ENCODE measurements at places on chromosomes 11 and 22. TPM values are rescaled to one million over a fixed set of nuclear protein-coding genes. Genes with fewer than 3 reads are reported as not detected.

GRCh38 chr11:39345834-39346442 is 2113.5 kb downstream of the LRRC4C start:
- H3K4me3 ChIP-seq, result no peak overlapping the region
- no peak overlapping the region for H3K27ac ChIP-seq
- no peaks in the 10 kb centered on the region for H3K36me3 ChIP-seq

Gene IFITM1
- 211 TPM for total RNA-seq

GRCh38 chr11:44345781-44346180 is 35.8 kb upstream of the ALX4 start:
- H3K36me3 ChIP-seq, result no peaks in the 10 kb centered on the region
- DNase-seq, result no peak
- H3K4me1 ChIP-seq, result no peaks in the 10 kb centered on the region
- H3K27me3 ChIP-seq, result peaks cover 11% of the 10 kb centered on the region
- H3K27ac ChIP-seq, result no peak overlapping the region
- no peak overlapping the region for H3K4me3 ChIP-seq

GRCh38 chr22:40666151-40666848 is 13.0 kb upstream of the MCHR1 start:
- H3K4me1 ChIP-seq, result no peaks in the 10 kb centered on the region
- DNase-seq, result no peak
- no peak overlapping the region for H3K27ac ChIP-seq
- no peaks in the 10 kb centered on the region for H3K36me3 ChIP-seq

Gene LMO1
- not detected for total RNA-seq

DNA sequence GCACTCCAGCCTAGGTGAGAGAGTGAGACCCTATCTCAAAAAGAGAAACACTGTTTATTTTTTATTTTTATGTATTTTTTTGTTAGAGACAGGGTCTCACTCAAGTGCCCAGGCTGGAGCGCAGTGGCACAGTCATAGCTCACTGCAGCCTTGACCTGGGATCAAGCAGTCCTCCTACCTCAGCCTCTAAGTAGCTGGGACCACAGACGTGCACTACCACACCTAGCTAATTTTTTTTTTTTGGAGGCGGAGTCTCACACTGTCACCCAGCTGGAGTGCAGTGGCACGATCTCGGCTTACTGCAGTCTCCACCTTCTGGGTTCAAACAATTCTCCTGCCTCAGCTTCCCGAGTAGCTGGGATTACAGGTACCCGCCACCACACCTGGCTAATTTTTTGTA is 6.4 kb downstream of the RBX1 start:
- no peak for DNase-seq
- H3K36me3 ChIP-seq, result peaks cover 69% of the 10 kb centered on the region
- H3K27me3 ChIP-seq, result no peaks in the 10 kb centered on the region
- no peaks in the 10 kb centered on the region for H3K4me1 ChIP-seq

GRCh38 chr22:22199634-22200033 is 45.0 kb upstream of the VPREB1 start:
- H3K4me1 ChIP-seq, result peaks cover 2% of the 10 kb centered on the region
- peaks cover 89% of the 10 kb centered on the region for H3K27me3 ChIP-seq
- H3K36me3 ChIP-seq, result no peaks in the 10 kb centered on the region
- DNase-seq, result no peak
- no peak overlapping the region for H3K4me3 ChIP-seq

- no peaks in the 10 kb centered on the region for H3K4me1 ChIP-seq
- H3K27ac ChIP-seq, result no peak overlapping the region
- H3K27me3 ChIP-seq, result peaks cover 54% of the 10 kb centered on the region
- no peak for DNase-seq
- no peak overlapping the region for H3K4me3 ChIP-seq
- H3K36me3 ChIP-seq, result no peaks in the 10 kb centered on the region
Measured at GRCh38 chr11:117621226-117621625, 175.8 kb downstream of the DSCAML1 start.

- no peaks in the 10 kb centered on the region for H3K27me3 ChIP-seq
- no peaks in the 10 kb centered on the region for H3K4me1 ChIP-seq
- no peaks in the 10 kb centered on the region for H3K36me3 ChIP-seq
- DNase-seq, result peak; percentile 92
Measured at GRCh38 chr11:8209208-8209807, 40.5 kb upstream of the RIC3 start.

- H3K36me3 ChIP-seq, result no peaks in the 10 kb centered on the region
- H3K27ac ChIP-seq, result no peak overlapping the region
- H3K27me3 ChIP-seq, result no peaks in the 10 kb centered on the region
Measured at GRCh38 chr11:28674433-28675103, 566.4 kb downstream of the METTL15 start.

Gene HTR3A
- total RNA-seq, result 1.3 TPM

DNA sequence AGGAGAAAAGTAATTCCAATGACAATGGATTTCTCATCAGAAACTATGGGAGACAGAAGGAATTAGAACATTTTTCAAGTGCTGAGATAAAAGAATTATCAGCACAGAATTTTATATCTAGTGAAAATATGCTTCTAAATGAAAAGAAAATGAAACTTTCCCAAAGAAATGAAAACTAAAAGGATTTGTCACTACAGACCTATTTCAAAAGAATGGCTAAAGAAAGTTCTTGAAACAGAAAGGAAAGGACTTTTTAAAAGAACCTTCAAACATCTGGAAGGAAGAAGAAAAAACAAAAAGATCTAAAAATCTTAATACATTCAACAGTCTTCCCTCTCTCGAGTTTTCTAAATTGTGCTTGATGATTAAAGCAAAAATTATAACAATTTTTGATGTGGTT is 255.4 kb downstream of the FAM76B start:
- H3K27me3 ChIP-seq, result no peaks in the 10 kb centered on the region
- DNase-seq, result no peak
- H3K36me3 ChIP-seq, result no peaks in the 10 kb centered on the region

- H3K4me3 ChIP-seq, result no peak overlapping the region
- H3K27ac ChIP-seq, result no peak overlapping the region
- H3K36me3 ChIP-seq, result no peaks in the 10 kb centered on the region
- no peak for DNase-seq
Measured at GRCh38 chr11:114796954-114797721, 118.8 kb downstream of the NXPE2 start.

DNA sequence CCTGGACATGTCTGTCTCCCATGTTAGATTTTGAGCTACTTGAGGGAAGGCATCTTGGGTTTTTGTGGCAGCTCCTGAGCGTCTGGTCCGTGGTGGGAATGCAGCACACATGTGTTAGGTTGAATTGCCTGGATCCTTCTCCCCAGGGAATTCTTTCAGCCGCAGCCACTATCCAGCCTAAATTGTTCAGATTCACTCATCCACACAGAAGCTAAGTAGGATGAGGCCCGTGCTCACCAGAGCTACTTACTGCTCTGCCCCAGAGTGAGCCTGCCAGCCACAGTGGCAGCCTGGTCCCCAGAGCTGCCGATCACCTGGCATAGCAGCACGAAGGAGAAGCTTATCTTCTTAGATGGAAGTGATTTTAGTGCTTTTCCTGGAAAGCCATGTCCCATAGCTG is 34.4 kb upstream of the SORL1-AS1 start:
- H3K36me3 ChIP-seq, result no peaks in the 10 kb centered on the region
- DNase-seq, result no peak
- no peaks in the 10 kb centered on the region for H3K27me3 ChIP-seq
- no peaks in the 10 kb centered on the region for H3K4me1 ChIP-seq

- no peaks in the 10 kb centered on the region for H3K27me3 ChIP-seq
- DNase-seq, result no peak
- peaks cover 76% of the 10 kb centered on the region for H3K36me3 ChIP-seq
- H3K27ac ChIP-seq, result no peak overlapping the region
- H3K4me1 ChIP-seq, result no peaks in the 10 kb centered on the region
Measured at GRCh38 chr22:42603427-42603826, 11.3 kb downstream of the POLDIP3 start.

DNA sequence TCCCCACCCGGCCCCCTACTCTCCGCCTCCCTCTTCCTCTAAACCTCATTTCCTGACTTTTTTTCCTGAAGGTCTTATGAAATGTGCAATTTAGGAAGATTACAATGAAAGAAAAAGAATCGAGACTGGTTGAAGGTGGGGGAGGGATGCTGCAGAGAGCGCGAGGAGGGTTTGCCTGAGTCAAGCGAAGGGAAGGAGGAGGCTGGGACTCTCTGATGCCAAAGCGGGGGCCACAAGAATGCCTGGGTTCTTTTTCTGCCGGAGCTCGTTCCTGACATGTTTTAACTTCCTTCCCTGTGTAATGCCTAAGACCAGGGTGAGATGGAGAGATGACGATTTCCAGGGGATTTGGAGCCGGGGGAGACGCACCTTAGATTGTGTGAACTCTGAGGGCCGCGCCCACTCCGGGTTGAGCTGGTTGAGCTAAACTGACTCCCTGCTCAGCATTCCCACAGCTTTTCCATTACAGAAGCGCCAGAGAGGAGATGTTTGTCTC is 270.5 kb upstream of the SORL1-AS1 start:
- H3K27ac ChIP-seq, result no peak overlapping the region
- DNase-seq, result peak; percentile 75
- peak overlapping the region; percentile 46 for H3K4me3 ChIP-seq
- H3K27me3 ChIP-seq, result no peaks in the 10 kb centered on the region

Gene OPCML
- 1.2 TPM for total RNA-seq

DNA sequence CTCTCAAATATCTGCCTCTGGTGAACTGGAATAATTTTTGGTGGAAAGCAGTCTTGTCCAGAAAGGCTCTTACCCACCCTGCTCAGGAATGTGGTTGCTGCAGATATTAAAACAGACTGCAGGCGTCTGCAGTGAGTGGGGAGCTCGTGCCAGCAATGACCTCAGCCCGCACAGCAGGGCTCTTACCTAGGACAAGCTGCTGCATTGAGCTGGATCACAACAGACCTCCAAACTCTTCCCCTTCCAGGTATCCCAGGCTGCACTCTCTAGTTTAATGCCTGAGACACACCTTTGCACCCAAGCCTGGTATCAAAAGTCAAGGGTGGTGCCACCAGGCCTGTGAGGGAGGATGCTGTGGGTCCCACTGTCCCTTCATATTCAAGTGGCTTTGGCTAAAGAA is 69.7 kb upstream of the CDON start:
- H3K36me3 ChIP-seq, result no peaks in the 10 kb centered on the region
- no peak overlapping the region for H3K27ac ChIP-seq
- H3K27me3 ChIP-seq, result peaks cover 3% of the 10 kb centered on the region
- peak; percentile 76 for DNase-seq
- no peak overlapping the region for H3K4me3 ChIP-seq

- H3K4me1 ChIP-seq, result no peaks in the 10 kb centered on the region
- H3K36me3 ChIP-seq, result no peaks in the 10 kb centered on the region
- H3K27ac ChIP-seq, result no peak overlapping the region
- H3K27me3 ChIP-seq, result peaks cover 6% of the 10 kb centered on the region
- no peak overlapping the region for H3K4me3 ChIP-seq
Measured at GRCh38 chr22:44347549-44347948, 34.8 kb upstream of the SHISAL1 start.

DNA sequence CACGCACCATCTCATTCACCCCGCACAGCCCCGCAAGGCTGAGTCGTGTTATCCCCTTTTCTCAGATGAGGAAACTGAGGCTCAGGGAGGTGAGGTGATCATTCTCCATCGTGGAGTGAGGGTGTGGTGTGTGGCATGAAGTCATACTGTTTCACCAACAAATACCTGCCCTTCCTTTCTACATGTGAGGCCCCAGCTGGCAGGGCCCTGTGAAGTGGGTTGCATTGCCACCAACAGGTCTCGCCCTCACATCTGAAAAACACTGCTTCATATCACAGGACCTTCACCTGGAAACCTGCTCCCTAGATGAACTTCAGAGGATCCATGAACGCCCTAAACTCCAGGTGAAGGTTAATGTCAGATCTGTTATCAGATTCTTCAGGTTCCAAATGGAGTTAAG is 4.3 kb downstream of the SSTR3 start:
- H3K27me3 ChIP-seq, result no peaks in the 10 kb centered on the region
- no peak overlapping the region for H3K4me3 ChIP-seq
- H3K36me3 ChIP-seq, result no peaks in the 10 kb centered on the region
- no peak for DNase-seq
- H3K27ac ChIP-seq, result no peak overlapping the region

DNA sequence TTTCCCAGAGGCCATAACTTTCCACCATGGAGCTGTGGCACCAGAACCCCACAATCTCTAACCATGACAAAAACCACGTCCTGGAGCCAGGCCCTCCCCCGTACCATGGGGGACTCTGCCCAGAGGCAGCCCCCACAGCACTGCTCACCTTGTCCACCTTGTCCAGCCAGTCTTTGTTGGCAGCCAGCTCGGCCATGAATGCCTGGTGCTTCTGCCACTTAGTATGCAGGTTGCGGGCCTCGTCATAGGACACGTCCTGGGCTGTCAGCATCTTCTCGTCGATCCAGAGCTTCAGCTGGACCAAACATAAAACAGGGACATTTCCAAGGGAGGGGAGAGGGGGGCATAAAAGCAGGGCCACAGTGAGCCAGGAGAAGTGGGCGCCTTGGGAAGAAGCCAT is 20.8 kb upstream of the RBM4B start:
- no peaks in the 10 kb centered on the region for H3K4me1 ChIP-seq
- H3K36me3 ChIP-seq, result peaks cover 43% of the 10 kb centered on the region
- H3K4me3 ChIP-seq, result no peak overlapping the region
- DNase-seq, result no peak

DNA sequence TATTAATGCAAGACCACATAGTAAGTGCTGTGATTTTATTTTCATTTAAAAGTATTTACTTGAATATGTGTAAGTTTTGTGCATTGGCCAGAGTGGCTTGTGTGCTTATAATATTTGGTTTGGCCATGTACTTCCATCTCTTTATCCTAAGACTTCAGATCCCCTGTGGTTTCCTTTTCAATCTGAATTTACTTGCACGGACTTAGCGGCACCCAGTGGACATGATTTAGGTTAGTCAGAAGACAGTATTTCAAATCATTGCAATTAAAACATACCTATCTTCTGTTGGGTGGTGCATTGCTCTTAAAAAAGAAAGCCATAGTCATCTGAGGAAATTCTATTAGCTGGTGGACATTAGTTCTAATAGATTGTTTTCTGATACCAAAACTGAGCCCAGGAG is 30.7 kb downstream of the PIWIL4 start:
- no peak for DNase-seq
- H3K4me3 ChIP-seq, result no peak overlapping the region
- no peaks in the 10 kb centered on the region for H3K4me1 ChIP-seq
- H3K27ac ChIP-seq, result no peak overlapping the region
- H3K27me3 ChIP-seq, result no peaks in the 10 kb centered on the region
- no peaks in the 10 kb centered on the region for H3K36me3 ChIP-seq

Gene RAG2
- not detected for total RNA-seq

- no peak overlapping the region for H3K27ac ChIP-seq
- DNase-seq, result no peak
- no peak overlapping the region for H3K4me3 ChIP-seq
- H3K36me3 ChIP-seq, result no peaks in the 10 kb centered on the region
Measured at GRCh38 chr11:6911948-6912347, 8.9 kb upstream of the OR2D3 start.

Gene NOL12
- total RNA-seq, result 26.8 TPM
